ENCODE measurements at places on chromosomes 2 and 18.

DNA sequence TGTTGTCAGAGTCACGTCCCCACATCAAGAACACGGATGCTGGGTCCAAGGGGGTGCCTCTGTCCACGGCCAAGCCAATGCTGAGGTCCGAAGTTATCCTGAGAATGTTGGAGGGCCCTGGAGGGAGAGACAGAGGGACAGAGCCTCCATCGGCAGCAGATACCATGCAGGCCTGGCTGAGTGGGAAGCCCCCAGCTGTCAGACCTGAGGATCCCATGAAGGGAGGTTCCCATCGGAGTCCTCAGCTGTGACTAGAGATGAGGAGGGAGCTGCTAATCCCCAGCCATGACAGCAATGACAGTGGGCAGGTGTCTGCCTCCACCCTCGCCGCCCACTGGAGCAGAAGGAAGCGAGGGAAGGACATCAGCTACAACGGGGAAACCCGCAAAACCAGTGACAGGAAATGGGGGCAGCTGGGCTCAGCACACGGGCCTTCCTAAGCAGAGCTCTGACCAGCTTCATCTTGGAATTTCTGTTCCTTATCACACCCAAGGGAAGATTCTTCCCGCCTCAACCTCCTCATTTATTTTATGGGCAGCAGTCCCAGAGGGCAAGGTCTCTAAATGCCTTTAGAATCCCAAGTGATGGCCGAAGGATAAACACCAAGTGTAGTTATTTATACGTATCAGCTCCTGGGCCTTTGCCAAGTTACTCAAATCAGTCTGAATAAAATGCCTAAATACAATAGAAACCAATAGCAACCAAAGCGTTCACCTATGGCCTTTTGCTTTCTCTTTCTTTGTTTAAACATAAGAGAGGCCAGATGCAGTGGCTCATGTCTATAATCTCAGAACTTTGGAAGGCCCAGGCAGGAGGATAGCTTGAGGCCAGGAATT lies 32.2 kb downstream of the FAM178B start:
- DNase-seq, result no peak

- no peak for DNase-seq
Observed at GRCh38 chr2:147867050-147867449, 22.2 kb downstream of the ACVR2A start.

DNA sequence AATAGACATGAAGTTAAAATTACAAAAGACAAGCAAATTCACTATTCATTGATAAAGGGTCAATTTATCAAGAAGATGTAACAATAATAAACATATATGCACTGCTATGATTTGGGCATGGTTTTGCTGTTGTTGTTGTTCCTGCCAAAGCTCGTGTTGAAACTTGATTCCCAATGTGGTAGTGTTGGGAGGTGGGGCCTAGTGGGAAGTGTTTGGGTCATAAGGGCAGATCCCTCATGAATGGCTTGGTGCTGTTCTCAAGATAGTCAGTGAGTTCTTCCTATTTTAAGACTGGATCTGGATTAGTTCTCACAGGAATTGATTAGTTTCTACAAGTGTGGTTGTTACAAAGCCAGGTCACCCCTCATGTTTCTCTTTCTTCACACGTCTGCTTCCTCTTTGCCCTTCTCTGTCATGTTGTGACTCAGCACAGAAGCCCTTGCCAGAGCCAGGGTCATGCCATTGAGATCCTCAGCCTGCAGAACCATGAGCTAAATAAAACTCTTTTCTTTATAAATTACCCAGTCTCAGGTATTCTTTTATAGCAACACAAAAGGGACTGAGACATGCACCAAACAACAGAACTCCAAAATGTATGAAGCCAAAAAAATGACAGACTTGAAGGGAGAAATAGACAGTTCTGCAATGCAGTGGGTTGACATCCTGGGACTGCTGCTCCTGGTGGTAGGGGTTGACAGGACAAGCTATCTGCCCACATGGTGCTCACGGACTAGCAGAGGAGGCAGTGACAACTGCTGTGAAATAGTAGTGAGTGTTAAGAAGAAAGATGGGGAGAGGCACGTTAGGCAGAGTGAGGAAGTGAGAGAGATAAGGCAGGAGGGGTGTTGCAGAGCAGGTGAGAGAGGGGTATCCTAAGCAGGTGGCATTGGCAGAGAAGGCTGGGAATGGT lies 18.6 kb upstream of the SKA1 start:
- DNase-seq, result no peak

GRCh38 chr2:134292514-134292913 lies 38.6 kb downstream of the MGAT5 start:
- DNase-seq, result no peak
